ENCODE measurements at places on chromosomes 7 and 10.

DNA sequence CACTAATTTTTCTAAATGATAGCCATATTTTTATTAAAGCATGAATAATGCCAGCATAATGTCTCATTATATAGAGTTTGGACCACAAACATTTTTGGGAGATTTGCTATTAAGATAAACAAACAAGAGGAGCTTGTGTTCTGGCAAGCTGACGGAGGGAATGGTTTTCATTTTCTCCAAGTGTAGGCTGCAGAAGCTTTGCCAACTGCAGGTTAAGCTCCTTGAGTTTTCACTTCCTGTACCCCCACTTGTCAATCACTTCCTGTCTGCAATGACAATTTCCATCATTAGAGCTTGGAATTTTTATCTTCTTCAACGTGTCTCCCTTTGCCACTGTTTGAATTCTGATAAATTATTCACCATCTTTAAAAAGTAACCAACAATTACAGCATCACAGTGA, 13.4 kb downstream of the EBF3 start:
- no peak for DNase-seq

DNA sequence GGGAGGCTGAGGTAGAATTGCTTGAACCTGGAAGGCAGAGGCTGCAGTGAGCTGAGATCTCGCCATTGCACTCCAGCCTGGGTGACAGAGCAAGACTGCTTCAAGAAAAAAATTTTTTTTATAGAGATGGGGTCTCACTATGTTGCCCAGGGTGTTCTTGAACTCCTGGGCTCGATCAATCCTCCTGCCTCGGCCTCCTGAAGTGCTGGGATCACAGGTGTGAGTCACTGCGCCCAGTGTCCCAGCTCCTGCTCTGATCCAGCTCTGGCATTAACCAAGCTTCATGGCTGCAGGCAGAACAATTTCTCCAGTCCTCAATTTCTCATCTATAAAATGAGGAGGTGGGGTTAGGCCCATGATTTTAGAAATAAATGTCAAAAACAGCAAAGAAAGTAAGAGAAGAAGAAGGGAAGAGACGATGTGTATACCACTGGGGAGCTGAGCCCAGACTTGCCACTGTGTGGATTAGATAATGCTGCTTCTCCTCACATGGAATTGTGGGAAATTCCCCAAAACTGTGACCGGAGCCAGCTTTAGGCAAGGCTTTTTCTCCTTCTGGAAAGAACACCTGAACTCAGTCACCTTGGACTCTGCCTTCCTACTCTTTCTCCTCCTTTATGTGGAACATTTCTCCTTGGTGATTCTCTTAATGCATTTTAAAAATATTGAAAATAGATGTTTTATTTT, 25.5 kb downstream of the IL15RA start:
- DNase-seq = no peak

- no peak for DNase-seq
These were observed 193.1 kb downstream of the WDR37 start for GRCh38 chr10:1249142-1249920.

DNA sequence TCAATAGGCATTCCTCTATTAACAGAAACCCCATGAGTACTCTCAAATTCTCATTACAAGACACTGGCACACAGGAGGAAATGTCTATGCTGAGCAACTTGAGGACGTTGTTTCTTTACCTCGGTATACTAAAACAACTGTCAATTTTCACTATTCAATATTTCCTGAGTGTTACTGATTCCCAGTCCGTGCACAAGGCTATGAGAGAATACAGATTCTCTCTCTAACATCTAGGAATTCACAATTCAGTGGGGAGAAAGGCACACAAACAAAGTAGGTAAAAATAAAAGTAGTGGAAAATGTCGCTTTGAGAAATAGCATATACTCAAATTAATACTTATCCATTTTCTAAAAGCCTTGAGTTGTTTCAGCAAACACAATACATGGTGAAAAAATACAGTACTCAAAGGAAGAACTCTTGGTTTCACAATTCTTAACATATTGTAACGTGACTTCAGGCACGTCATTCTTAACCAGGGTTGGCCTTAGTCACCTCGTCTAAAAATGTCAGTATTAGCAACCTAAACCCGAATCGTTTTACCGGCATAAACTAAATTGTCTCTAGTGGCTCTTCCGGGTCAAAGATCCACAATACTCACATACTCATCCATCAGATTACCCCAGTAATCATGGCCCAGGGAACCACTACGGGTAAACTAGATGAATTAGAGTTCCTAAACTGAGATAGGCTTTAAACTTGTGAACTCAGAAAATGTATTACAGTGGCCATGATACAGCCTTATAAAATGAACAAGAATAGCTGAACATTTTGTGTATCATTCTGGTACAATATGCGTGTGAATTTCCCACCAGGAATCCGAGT, 1.5 kb downstream of the IPMK start:
- DNase-seq = no peak

DNA sequence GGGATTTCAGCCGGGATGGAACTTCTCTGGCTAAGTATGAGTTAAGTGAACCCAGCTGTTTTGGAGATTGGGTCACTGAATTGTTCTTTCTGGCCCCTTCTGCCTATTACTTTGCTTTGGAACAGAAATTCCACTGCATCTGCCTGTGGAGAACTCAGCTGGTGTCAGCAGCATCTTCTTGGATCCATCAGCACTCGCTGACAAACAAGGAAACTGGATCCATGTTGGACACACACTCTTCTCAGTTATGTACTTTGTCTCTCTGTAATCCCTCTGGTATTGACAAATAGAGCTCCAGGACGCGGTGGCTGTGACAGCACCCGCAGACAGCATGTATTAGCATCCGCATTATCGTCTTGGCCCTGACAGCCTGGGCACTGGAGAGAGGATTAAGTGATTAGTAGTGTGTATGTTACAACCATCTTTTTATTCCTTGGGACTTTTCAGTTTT, 73.0 kb upstream of the BMPER start:
- DNase-seq = no peak

GRCh38 chr7:66905689-66906088, 15.3 kb upstream of the TMEM248 start:
- no peak for DNase-seq

DNA sequence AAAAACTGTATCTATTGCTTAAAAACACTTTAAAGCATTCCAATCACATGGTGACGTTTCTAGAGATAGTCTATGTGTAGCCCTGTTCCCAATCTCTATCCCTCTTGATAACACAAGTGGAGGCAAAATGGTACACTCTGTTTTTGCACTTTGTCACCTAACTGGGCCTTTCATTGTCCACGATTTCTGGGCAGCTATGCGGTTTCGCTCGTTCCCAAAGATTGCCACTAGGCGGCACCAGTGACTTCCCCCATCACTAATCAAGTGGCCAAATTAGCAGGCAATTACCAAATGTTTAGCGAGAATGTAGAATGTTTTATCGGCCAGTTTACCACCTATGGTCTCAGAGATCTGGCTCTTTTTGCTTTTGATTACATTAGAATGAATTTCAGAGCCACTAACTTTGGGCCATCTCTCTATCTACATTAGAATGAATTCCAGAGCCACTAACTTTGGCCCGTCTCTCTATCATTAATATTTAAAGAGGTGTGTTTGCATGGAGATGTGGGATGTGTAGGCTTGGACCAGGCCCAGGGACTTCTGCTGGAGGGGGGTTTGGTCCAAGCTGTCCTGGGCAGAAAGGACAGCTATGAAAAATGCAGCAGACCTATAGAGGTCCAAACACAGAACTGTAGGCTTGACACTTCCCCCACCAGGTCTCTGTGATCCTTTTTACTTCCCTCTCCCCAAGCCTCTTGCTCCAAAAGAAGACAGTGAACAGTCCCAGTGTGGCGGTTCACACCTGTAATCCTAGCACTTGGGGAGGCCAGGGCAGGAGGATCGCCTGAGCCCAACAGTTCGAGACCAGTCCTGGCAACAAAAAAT, 90.1 kb downstream of the EPC1 start:
- DNase-seq = peak; percentile 54

GRCh38 chr10:24269476-24269875, 60.5 kb downstream of the KIAA1217 start:
- no peak for DNase-seq

DNA sequence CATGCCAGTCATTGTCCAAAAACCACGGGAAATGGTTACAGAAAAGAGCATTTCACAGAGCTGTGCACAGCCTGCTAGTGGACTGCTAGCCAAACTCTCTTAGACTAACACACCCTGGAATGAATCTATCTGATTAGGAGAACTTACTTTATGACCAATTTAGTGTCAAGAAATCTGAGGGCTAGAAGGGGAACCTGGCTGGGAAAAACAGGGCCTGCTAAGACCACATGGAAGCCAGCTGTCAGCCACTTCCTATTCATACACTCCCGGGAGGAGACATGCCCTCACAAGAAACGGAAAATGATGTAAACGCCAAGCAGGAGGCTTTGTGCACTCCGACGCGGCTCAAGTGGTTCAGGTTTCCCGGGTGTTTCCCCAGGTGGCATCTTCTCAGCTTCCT, 54.8 kb downstream of the MPP7 start:
- DNase-seq = no peak

DNA sequence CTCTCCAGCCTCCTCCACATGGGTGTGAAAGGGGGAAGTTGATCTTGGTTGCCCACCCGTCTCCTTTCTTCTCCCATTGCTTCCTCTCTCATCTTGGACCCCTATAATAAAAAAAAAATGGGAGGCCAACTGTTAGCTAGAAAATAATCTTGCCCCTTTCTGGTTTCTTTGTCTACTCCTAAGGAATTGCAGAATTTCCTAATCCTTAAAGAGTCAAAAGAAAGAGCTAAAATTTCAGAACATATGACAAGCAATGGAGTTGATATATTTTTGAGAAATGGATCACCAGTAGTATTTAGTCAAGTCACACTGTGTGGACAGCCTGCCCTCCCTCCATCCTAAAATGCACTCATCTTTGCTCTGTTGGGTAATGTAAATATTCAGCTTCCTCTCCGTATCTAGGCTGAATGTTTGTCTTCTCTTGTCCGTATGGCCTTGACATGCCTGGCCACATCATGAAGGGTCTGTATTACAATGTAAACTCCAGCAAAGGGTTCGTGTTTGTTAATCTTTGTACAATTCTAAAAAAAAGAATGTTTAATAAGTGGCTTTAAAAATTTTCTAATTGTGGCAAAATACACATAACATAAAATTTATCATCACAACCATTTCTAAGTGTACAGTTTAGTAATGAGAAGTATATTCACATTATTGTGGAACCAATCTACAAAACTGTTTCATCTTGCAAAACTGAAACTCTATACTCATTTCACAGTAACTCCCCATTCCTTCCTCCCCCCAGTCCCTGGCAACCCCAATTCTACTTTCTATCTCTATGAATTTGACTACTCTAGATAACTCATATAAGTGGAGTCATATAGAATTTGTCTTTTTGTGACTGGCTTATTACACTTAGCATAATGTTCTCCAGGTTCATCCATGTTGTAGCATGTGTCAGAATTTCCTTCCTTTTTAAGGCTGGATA, 71.5 kb downstream of the ZNF92 start:
- DNase-seq = no peak

DNA sequence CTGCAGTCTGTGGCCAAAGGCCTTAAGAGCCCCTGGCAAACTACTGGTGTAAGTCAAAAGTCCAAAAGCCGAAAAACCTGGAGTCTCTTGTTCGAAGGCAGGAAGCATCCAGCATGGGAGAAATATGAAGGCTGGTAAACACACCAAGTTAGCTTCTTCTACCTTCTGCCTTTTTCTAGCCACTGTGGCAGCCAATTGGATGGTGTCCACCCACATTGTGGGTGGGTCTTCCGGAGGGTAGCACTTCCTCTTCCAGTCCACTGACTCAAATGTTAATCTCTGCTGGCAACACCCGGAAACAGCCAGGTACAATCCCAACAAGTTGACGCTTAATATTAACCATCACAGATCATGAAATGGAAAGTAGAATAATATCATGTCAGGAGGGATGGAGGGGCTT, 827.6 kb downstream of the SORCS1 start:
- no peak for DNase-seq

DNA sequence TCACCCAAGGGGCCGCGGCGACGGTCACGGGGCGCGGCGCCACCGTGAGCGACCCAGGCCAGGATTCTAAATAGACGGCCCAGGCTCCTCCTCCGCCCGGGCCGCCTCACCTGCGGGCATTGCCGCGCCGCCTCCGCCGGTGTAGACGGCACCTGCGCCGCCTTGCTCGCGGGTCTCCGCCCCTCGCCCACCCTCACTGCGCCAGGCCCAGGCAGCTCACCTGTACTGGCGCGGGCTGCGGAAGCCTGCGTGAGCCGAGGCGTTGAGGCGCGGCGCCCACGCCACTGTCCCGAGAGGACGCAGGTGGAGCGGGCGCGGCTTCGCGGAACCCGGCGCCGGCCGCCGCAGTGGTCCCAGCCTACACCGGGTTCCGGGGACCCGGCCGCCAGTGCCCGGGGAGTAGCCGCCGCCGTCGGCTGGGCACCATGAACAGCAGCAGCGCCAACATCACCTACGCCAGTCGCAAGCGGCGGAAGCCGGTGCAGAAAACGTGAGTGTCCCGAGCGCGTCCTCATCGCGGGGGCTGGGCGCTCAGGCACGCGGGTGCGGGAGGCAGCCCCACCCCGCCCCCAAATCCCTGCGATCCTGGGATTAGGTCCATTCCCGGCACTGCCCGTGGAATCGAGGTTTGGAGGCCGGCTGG, 509 bp downstream of the AHR start:
- peak; percentile 59 for DNase-seq

DNA sequence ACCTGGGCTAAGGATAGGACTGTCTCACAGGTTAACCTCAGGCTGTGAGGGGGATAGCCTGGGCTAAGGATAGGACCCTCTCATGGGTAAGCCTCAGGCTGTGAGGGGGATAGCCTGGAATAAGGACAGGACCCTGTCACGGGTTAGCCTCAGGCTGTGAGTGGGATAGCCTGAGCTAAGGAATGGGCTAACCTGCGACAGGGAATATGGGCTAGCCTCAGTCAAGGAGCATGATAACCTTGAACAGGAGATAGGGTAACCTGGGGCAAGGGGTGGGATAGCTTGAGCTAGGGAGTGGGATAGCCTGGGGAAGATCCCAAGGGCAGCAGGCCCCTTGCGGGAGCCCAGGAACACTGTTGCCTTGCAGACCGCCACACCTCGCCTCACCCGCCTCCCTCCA, 42.7 kb downstream of the GRID2IP start:
- DNase-seq = no peak

DNA sequence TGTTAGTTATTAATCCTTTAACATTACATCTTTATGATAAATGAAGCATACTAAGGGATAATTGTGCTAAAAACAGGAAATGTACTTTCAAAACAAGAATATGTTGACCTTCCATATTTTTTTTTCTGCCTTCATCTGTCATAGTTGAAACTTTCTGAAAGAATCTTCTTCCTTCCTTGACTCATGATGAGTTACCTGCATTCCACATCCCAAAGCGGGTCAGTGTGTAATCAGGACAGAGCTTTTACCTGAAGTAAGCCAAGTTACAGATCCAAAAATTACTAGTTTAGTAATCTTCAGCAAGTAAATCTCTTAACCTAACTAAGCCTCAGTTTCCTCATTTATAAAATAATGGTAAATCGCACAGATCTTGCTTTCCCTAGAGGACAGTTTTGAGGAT, 13.4 kb upstream of the ARL4A start:
- no peak for DNase-seq

GRCh38 chr7:2698581-2699288, 10.7 kb downstream of the AMZ1 start:
- no peak for DNase-seq

- DNase-seq = no peak
These were observed 8.6 kb downstream of the PSAP start for GRCh38 chr10:71842422-71842821.

GRCh38 chr7:5094641-5095040, 49.0 kb downstream of the RBAK start:
- no peak for DNase-seq

Data from T47D (cell line).